ENCODE measurements at places on chromosomes 4 and X. TPM values are rescaled to one million over a fixed set of nuclear protein-coding genes. Genes with fewer than 3 reads are reported as not detected.

Gene VAMP7
- total RNA-seq, result 70.3 TPM

Gene CLNK
- not detected for total RNA-seq

Gene PCDH18
- 106 TPM for total RNA-seq

Gene EDA
- 1.1 TPM for total RNA-seq

Gene ENPEP
- not detected for total RNA-seq

Gene IQSEC2
- 11.9 TPM for total RNA-seq

Gene AGA
- total RNA-seq, result 71.4 TPM
